ENCODE measurements at places on chromosomes 13 and 19.

- no peak for ATAC-seq
Observed at GRCh38 chr19:23525276-23525852, 130.1 kb upstream of the ZNF91 start.

- no peak for ATAC-seq
Observed at GRCh38 chr19:14497228-14497921, 1.4 kb upstream of the GIPC1 start.

GRCh38 chr19:47274891-47275761 lies 441 bp downstream of the INAFM1 start:
- peak; percentile 22 for ATAC-seq

GRCh38 chr13:79918620-79919019 lies 422.3 kb downstream of the SPRY2 start:
- no peak for ATAC-seq

Measured in activated CD4-positive, CD25-positive, alpha-beta regulatory T cell treated with anti-CD3 and anti-CD28 coated beads, Interleukin-2, amount 50 U/mL, for 24 hours (primary cell).